ENCODE measurements at places on chromosomes 6 and 20.

GRCh38 chr20:5489601-5490000 is 172.8 kb upstream of the PROKR2 start:
- DNase-seq: no peak

DNA sequence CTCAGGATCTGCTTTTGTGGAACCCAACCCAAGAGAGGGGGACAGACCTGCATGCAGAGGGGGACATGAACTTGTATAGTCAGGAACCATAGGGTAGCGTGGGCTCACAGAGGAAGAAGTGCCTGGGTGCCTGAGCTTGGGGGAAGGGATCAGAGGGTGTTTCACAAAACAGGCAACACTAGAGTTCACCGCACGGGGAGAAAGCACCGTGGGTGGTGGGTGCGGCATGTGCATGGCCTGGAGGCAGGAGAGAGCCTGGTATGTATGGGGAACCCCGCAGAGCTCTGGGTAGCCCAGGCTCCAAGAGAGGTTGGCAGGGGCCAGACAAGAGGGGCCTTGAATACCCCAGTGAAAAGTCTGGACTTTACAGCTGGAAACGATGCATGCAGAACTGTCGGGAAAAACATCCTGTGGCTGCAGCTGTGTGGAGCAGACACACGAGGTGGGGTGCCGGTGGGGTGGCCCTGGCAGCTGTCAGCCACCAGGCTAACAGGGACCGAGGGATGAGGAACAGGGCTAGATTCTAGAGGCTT is 6.7 kb upstream of the EMILIN3 start:
- DNase-seq: no peak

GRCh38 chr6:111129013-111129412 is 41.7 kb downstream of the SLC16A10 start:
- DNase-seq: no peak

GRCh38 chr6:75458895-75459294 is 34.7 kb downstream of the FILIP1 start:
- DNase-seq: no peak

DNA sequence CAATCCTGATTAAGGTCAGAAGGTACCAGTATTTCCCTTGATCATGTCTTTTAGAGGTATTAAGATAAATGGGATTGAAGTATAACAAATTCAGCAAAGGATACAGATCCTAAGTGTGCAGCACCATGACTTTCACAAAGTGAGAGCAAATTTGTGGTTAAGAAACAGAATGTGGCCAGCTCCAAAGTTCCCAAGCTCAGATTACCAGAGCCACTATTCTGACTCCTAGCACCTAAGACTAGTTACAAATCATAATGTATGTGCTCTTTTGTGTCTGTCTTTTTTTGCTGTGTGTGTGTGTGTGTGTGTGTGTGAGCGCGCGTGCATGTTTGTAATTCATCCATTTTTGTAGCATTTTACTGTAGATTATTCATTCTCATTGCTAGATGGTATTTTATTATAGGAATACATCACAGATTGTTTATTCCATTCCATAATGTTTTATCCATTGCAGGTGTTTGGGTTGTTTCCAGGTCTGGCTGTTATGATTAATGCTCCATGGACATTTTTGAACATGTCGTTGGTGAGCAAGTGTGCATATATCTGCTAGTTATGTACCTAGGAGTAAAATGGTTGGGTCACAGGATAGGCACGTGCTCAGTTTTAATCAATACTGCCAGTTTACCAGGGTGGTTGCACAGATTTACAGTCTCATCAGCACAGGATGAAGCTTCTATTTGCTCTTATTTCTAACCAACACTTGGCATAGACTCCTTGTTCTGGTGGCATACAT is 314.0 kb upstream of the JAG1 start:
- no peak for DNase-seq

DNA sequence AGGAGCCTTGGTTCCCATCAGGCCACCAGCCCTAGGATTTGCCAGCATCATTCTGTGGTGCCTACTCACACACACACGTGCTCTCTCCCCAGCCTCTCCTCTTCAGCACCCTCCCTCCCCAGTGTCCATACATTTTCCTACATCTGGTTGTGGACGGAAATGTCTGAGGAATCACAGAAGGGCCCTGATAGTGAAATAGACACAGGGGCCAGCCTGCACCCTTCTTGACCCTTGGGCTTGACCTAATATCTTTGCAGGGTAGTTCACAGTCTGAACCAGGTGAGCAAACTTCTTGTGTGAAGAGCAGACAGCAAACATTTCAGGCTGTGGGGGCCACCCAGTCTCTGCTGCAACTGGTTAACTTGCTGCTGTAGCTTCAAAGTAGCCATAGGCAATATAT is 108.5 kb upstream of the NXT1 start:
- DNase-seq: no peak

GRCh38 chr20:10618611-10619245 is 55.1 kb downstream of the JAG1 start:
- no peak for DNase-seq

GRCh38 chr6:109821428-109821827 is 130.3 kb downstream of the FIG4 start:
- DNase-seq: no peak

- no peak for DNase-seq
Observed at GRCh38 chr6:98033617-98034016, 750.6 kb upstream of the MMS22L start.

GRCh38 chr20:54177378-54177777 is 3.6 kb upstream of the CYP24A1 start:
- no peak for DNase-seq

DNA sequence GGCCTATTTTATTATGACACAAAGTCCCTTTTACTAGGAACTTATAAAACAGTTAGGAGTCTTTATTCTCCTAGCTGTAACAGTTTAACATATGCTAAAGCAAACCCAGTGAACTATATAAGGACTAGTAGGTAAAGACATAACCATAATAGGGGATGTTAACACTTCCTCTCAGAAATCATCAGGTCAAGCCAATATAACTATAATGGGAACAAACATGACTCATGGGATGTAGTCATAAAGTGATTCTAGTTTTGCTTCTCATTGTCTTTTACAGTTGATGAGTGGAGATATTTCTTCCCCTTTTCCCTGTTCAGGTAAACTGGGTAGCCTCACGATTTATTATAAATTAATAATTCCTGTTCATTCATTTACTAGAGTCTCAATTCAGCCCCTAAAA is 9.7 kb downstream of the PTCHD4 start:
- DNase-seq: no peak

DNA sequence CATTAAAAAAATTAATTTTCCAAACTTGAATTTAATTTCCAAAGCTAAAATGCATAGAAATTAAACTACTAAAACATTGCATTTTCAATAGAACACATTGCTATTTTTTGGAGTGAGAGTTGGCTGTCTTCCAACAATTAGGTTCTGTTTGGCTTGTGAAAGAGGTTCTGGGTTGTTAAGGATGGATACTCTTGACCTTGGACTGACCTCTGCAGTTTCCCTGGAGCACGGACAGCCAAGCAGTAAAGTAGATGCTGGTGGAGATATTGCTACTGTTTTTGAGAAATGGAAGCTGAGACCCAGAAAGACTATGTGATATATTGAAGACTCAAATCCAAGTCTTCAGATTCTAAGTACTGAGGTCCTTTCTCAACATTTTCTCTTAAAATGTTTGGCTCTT is 95.9 kb upstream of the CHD6 start:
- DNase-seq: no peak

DNA sequence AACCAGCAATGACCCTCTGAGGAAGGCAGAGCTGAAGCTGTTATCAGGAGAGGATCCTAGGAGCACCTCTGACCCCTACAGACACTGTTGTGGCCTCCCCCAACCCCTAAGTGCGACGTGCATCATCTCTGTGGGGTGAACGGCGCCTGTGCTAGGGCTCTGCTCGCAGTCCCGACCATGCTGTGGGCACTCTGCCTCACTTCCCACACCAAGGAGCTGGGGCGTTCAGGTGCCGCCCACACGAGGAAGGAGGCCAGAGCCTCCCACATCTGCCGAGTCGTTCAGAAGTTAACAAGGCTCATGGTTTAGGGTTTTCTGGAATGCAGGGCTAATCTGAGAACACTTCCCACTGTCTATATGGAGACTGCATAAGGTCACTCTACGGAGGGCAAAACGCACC is 62.1 kb downstream of the GINS1 start:
- DNase-seq: no peak

GRCh38 chr6:169288591-169288990 is 34.9 kb upstream of the THBS2 start:
- DNase-seq: no peak

- DNase-seq: no peak
Observed at GRCh38 chr6:141675957-141676356, 456.8 kb upstream of the GJE1 start.

- no peak for DNase-seq
Observed at GRCh38 chr20:20695250-20695816, 17.1 kb downstream of the RALGAPA2 start.

- no peak for DNase-seq
Observed at GRCh38 chr20:62894261-62894660, 32.0 kb downstream of the DIDO1 start.

- DNase-seq: no peak
Observed at GRCh38 chr6:14660806-14661579, 543.4 kb downstream of the CD83 start.

DNA sequence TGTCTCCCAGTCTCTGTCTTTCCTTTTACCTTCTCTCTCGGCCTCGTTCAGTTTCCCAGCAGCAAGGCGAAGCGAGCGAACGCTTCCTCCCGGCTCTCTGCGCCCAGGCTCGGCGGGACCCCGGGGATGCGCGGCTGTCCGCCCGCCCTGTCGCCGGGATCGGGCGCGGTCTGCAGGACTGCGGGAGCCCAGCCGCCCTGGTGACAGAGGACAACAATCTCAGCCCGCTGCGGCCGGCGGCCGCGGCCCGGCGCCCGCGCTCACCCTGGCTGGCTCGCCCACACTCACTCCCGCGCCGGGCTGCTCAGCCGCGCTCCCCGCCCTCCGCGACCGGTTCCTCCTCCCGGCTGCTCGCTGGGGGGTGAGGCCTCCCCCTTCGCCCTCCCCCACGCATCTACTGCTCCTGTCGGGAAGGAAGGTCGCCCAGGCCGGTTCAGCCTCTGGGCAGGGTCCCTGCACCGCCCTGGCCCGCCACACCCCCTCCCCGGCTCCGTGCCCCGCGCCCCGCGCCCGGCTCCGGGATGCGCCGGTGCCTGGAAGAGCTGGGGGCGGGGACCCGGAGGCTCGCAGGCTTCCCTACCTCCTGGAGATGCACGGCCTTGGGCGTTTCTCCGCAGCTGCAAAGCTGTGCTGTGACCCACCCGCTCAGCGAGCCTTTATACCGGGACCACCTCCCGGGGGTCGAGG is 410 bp downstream of the SYNE1 start:
- DNase-seq: no peak

DNA sequence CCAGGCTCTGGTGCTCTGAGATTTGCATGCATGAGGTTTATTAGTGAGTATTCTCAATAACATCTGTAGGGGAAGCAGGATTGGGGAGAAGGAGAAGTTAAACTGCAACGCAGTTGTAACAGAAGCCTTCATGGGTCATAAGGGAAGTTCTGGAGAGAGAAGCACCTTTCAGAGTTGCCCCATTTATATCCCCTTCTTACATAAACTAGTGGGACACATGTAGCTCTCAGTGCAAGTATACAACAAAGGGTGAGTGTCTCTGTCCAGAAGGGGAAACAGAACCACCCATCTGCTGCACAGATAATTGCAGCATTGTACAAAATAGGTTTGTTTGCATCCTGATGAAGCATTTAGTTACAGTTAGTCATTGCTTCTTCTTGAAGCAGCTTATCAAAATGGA is 4.3 kb upstream of the ADGB start:
- DNase-seq: no peak

GRCh38 chr6:12804952-12805645 is 88.5 kb downstream of the PHACTR1 start:
- no peak for DNase-seq

GRCh38 chr6:100456141-100456907 is 8.4 kb downstream of the SIM1 start:
- no peak for DNase-seq

- no peak for DNase-seq
Observed at GRCh38 chr6:152098683-152099082, 291.2 kb downstream of the ESR1 start.

GRCh38 chr20:50354721-50355589 is 155.2 kb upstream of the PTPN1 start:
- DNase-seq: no peak

DNA sequence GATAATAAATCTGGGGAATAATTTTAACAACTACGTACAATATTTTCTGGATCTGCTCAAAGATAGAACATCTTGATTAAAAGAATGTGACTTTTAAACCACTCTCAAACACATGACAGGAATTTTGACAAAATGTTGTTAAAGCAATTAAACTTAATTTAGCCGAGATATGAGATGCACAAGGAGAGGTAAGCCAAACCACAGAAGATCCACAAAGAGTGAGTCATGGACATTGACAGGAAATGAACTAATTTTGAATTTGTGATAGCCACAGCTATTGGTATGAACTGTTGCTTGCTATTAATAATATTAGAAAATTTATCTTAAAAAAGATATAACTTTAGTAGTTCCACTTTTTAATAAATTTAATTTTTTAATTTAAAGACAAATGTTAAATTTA is 27.8 kb upstream of the VGLL2 start:
- DNase-seq: no peak

Measured in activated naive CD4-positive, alpha-beta T cell (primary cell).